Effector memory CD4-positive, alpha-beta T cell (primary cell): ENCODE measurements at places on chromosomes 4 and X.
A peak's percentile ranks its signal among the peaks of the same experiment; 100 is the strongest.

DNA sequence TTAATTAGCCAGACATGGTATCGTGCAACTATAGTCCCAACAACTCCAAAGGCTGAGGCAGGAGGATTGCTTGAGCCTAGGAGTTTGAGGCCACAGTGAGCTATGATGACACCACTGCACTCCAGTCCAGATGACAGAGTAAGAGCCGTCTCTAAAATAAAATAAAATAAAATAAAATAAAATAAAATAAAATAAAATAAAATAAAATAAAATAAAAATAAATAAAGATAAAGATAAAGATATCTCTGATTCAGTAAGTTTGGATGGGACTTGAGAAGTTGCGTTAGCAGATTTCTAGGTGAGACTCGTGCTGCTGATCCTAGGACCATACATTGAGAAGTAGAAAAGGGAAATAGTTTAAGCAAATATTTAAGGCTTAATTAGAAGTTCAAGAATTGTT is 254.8 kb upstream of the FAM241A start:
- DNase-seq = no peak

DNA sequence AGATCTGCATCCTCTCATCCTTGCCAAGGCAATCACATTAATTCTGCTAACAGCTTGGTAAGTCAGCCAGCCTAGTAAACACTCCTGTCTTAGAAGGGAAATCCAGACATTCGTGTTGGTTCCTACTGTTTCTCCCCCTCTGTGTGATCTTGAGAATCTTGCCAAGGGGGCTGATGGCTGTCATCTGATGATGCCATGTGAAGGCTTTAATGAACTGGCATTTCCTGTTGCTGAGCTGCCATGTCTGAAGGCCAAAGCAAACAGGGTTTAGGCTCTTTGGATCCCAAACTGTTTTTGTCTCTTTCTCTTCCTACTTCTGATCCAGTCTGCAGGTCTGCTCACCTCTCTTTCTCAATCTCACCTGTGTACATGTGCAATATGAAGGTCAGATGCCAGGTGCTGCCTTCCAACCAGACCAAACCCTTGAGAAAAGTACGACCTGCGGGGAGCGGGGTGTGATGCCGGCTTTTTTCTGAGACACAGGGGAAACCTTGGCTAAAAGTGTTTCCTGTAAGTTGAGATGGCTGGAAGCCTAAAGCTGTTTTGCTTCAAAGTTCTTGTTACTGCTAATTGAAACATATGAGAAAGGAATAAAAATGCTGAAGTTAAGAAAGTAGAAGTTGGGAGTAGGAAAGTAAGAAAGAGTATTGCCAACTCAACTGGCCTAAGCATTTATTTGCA is 532.9 kb downstream of the ANKRD50 start:
- no peak for DNase-seq

DNA sequence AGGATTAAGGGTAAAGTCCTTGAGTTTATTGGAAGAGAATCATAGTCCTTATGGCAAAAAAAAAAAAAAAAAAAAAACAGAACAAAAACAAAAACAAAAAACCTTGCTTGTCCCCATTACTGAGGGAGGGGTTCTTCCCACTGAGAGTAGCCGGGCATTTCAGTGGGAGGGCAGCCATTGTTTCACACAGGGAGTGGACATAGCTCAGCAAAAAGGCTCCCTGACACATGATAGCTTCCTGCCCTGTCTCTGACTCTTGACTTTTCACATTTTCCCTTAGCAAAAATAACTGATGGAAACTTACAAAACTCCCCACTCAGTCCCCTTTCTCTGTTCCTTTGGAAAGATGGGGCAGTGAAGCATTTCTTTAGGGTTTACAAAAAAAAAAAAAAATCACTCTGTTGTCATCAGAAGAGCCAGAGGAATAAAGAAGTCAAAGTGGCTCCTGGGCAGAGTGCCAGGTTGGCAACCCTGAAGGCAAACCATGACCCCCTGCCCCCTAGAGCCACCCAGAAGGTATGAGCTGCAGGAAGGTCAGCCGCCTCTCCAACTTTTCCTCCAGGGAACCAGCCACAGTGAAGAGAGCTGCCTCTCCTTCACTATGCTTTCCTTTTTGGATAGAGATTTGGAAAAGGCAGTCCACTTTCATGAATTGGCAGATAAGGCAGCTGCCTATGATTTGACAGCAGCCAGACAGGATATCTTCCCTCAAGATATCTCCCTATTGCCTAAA is 170.6 kb downstream of the KDR start:
- no peak for DNase-seq

DNA sequence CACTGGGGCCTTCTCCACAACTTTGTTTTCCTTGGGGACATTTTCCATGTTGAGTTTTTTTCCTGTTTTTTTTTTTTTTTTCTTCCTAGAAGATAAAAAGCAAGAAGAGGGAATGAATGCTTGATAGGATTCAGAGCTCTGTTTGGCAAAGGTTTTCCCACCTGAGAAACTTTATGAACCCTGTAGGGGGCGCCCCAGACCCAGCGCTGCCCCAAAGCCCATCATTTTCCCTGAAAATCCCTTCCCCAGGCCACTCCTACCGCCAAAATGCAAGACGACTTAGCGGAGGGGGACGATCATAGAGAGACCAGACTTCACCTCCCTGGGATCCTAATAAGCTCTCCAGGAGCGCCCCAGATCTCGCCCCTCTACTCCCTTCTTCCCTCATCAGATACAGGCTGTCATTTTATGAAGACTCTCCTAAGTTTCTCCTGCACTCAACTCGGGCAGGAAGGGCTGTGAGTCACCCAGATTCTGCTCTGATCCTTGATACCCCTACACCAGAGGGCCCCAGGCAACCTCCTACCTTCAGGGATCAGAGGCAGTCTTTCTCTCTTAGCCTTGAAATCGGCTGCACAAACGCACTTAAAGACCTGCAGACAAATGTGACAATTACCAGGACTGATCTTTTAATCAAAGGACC is 1.4 kb downstream of the BEX5 start:
- no peak for DNase-seq

DNA sequence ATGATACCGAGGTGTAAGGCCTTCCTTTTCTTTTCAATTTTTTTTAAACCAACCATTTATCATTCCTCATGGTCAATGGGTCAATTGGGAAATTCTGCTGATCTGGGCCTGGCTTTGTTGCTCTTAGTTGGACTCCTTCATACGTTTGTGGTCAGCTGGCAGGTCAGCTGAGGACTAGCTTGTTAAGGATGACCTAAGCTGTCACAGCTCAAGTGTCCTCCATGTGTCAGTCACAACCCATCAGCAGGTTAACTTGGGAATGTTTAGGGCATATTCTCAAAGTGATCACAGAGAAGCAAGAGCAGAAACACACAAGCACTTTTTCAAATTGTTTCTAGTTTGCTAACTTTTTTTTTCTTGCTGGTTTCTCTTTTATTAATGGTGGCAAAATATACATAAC is 117.4 kb upstream of the MAB21L2 start:
- DNase-seq = no peak

DNA sequence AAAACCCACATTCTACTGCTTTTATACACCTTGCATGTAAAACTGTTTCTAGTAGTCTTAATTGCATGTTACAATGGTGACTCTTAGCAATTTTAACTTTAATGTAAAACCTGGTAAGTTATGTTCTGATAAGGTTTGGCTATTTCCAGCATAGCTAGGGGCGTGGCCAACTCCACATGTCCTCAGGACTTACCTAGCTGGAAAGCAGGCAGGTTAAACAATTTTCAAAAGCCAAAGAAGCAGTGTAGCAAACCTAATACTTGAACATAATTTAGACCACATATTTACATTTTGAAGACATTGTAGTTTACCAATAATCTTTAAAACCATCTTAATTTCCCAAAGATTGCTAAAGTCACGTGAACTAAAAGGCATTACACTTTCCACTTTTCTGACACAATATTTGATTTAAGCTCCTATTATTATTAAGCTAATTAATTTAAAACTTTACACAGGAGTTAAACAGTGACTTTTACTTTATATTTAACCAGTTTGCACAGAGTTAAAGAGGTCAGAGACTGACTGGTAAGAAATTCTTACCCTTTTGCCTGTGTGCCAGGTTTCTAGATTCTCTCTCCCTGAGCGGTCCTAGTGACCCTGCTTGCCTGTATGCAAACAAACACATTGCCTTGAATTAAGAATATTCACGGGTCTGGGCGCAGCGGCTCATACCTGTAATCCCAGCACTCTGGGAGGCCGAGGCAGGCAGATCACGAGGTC is 88.2 kb downstream of the GLUD2 start:
- DNase-seq = no peak

- no peak for DNase-seq
Measured at GRCh38 chrX:51837451-51837850, 56.0 kb upstream of the MAGED1 start.

- no peak for DNase-seq
Measured at GRCh38 chrX:42823443-42823842, 45.5 kb upstream of the PPP1R2C start.

DNA sequence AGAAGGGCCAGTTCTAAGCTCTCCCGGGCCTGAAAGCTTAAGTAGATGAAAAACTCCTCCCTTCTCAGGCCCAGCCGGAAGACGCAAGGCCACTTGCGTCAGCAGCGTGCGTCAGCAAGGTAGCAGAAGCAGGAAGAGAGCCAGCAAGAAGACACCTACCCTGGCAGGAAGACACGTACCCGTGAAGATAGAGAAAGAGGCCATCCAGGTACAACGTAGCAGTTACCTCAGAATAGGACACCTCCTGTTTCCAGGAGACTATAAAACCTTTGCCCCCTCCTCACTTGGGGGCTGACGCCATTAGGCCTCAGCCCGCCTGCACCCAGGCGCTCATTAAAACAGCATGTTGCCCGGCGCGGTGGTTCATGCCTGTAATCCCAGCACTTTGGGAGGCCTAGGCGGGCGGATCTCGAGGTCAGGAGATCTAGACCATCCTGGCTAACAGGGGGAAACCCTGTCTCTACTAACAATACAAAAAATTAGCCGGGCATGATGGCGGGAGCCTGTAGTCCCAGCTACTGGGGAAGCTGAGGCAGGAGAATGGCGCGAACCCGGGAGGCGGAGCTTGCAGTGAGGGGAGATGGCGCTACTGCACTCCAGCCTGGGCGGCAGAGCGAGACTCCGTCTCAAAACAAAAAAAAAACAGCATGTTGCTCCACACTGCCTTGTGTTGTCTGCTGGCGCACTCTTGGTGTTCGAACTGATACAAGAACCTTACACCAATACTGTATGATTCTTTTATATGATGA is 242.7 kb upstream of the NWD2 start:
- no peak for DNase-seq

DNA sequence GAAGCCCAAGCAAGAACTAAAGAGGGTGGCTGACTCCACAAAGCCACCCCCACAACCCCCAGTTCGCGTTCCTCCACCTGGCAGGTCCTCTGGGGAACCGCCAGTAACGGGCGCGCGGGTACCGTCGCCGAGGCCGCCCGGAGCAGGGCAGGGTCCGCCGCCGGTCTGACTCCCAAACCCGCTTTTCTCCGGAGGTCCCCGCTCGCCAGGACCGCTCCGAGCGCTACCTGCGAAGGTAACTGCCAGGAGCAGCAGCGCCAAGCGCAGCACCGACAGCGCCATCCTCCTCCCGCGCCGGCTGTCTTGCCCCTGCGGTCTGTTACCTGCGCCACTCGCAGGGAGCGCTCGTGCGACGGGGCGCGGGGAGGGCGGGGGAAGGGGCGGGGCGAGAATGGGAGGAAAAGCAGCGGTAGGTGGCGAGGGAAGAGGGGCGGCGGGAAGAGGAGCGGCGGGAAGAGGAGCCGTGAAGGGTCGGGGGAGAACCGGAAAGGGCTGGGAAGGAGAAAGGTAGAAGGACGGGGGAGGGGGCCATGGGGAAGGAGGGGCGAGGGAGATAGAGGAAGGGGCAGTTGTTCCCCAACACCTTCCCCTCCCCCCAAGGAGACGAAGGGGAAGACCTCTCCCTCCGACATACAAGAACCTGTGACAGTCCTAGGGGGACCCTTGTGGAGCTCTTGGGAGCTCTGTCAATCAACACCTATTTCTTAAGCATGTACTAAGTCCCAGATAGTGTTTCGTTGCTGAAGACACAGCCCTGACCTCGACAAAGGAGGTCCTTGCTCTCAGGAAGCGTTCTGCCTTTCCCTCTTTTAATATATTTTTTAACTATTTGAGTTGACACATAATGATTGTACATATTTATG is at the start of gene SPINK2:
Gene SPINK2, minus strand, starts transcription at position 321 of the 863 bp plus-strand sequence. Its CDS starts 39 bp downstream, at position 282.
- peak; percentile 48 for DNase-seq
